Central memory CD4-positive, alpha-beta T cell (primary cell): ENCODE measurements at places on chromosomes 6 and 20.

GRCh38 chr6:108435391-108435790 is 125.3 kb upstream of the FOXO3 start:
- no peak for DNase-seq

- no peak for DNase-seq
These were observed 944 bp upstream of the C6orf136 start for GRCh38 chr6:30645989-30646388.

GRCh38 chr6:158853880-158854213 is 34.7 kb upstream of the EZR start:
- no peak for DNase-seq

DNA sequence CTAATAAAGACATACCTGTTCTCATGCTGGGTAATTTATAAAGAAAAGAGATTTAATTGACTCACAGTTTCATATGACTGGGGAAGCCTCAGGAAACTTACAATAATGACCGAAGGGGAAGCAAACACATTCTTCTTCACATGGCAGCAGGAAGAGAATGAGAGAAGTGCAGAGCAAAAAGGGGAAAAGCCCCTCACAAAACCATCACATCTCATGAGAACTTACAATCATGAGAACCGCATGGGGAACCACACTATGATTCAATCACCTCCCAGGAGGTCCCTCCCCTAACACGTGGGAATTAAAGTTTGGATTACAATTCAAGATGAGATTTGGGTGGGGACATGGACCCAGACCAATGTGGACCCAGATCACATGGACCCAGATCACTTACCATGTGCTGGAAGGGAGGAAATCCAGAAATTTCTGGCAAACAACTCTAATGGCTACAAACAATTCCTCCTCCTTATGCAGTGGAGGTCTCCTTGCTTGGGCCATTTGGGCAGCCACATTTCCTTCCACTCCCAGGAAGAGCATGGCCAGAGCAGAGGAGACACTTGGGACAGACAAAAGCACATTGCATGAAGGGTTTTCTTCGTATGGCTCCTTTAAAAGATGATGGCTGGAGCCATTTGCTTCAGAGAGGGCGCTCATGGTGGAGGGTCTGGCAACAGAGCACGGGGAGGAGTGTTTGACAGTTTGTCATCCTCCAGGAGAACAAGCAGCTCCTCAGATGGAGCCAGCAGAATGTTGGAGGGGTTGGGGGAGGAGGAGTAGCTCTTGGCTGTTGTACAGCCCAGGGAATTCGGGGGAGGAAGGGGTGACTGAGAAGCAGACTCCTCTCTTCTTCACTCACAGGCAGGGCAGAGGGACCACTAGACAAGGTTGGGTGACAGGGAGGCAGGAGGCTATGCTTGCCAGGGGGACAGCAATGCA is 30.4 kb downstream of the SERPINB9 start:
- no peak for DNase-seq

DNA sequence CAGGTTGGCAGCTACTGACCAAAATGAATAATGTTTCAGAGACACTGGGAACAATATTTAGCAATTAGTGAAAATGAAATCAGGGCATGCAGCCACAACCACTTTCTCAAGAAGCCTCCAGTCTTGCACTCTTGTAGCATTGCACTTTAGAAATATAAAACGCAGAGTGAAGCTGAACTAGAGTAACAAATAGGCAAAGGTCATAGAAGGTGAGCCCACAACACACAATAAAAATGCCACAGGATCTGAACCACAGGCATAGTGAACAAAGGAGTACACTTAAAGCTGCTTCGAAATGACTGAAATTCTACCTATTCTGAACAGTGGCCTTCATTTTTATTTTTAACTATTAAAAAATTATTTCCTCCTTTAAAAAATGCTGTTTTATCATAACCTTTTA is 25.0 kb downstream of the DDO start:
- DNase-seq = no peak

GRCh38 chr20:62570897-62571668 is 71.2 kb upstream of the SLCO4A1 start:
- DNase-seq = no peak

GRCh38 chr6:125099211-125100073 is 54.1 kb upstream of the TPD52L1 start:
- DNase-seq = peak; percentile 3

DNA sequence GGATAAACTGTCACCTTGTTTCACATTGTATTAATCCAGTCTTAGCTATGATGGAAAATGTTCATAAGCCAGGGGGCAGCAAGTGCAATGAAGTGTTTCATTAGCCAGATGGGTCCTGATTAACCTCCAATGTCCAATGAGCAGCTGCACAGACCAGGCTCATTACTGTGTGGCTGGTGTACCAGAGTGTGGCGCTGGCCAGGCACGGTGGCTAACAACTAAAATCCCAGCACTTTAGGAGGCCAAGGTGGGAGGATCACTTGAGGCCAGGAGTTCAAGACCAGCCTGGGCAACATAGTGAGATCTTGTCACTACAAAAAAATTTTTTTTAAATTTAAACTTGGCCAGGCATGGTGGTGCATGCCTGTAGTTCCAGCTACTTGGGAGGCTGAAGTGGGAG is 201.7 kb upstream of the FOXQ1 start:
- DNase-seq = no peak

GRCh38 chr6:155187106-155187505 is 76.7 kb upstream of the CLDN20 start:
- DNase-seq = no peak

DNA sequence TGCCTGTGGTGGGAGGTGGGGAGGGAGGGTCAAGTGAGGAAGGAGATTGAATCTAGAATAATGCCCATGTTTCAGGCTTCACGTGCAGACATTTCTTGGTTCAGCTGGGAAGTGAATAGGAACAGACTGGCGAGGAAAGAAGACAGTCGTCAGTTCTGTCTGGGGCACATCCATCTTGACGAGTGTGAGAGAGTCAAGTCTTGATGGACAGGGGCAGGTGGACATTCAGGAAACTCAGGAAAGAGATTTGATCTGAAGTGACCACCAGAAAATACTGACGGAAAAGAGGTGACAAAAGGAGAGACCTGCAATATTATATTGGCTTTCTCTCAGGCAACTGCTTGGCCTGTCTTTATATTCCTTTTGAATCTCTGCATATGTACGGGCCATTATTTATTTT is 68.6 kb downstream of the ESR1 start:
- no peak for DNase-seq

DNA sequence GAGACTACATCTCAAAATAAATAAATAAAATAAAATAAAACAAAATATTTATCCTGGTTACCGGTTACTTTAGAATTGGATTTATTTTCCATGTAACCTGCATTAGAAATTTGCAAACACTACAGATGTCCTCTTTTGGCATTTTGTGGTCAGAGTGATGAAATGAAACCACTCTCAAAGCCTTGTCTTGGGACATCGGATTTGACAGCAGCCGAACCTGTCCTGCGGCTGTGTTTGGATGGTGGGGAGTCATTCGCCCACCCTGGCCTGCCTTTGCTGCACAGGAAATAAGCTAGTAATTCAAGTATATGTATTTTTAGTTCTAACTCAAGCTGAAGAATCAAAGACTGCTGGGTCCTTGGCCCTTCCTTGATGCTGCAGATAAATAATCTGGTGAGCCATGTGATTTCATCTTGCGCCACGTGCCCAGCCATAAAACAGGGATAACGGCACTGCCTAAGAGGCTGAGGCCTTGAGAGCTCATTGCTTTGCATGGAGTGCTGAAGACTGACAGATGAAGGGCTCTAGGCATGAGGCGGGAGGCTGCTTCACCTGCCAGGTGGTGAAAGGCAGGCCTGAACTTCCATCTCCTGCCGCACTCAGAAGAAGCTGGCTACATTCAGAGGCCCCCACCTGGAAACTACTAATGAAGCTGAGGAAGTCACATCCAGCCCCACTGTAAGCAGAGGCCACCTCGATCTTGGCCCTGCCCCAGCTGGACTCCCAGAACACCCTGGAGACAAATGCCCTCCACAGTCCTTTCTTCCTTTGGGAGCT is 76.9 kb downstream of the NOL4L start:
- no peak for DNase-seq

DNA sequence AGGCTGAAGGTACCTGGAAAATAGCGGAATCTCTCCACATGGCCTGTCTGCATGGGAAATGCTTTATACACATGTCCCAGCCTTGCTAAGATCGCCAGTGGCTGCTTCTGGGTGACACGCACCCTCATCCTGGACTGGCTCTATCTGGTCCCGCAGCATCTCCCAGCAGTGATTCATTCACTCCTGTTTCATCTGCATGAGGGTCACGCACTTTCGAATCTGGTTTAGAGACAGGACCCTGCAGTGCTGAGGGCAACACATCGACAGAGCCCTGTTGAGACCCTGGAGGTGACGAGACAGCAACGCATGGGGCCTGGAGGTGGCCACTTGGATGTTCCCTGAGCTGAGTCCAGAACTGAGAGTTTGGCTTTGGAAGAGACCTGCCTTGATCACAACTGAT is 136.5 kb downstream of the SMOC2 start:
- DNase-seq = no peak
